ENCODE measurements at places on chromosomes 6 and 20.

- DNase-seq, result no peak
Measured at GRCh38 chr6:53151676-53152075, 3.0 kb upstream of the GCM1 start.

DNA sequence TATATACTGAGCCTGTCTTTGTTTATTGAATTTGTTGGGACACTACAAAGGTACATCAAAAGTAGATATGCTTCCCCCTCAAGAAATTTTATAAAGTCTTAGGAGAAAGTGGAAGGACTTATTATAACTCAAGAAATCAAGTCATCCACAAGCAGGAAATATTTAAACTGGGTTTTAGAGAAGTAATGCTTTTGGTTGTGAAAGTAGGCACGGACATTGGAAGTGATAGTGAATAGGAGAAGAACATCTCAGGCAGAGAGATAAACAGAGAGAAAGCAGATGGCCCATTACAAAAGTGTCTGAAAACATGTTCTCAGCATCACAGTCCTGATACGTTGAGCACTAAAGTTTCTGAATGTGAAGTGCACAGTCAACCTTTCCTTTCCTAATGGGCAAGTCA is 415.6 kb upstream of the RNF217 start:
- no peak for DNase-seq

GRCh38 chr20:17969278-17969883 is 563 bp downstream of the MGME1 start:
- DNase-seq, result peak; percentile 36

DNA sequence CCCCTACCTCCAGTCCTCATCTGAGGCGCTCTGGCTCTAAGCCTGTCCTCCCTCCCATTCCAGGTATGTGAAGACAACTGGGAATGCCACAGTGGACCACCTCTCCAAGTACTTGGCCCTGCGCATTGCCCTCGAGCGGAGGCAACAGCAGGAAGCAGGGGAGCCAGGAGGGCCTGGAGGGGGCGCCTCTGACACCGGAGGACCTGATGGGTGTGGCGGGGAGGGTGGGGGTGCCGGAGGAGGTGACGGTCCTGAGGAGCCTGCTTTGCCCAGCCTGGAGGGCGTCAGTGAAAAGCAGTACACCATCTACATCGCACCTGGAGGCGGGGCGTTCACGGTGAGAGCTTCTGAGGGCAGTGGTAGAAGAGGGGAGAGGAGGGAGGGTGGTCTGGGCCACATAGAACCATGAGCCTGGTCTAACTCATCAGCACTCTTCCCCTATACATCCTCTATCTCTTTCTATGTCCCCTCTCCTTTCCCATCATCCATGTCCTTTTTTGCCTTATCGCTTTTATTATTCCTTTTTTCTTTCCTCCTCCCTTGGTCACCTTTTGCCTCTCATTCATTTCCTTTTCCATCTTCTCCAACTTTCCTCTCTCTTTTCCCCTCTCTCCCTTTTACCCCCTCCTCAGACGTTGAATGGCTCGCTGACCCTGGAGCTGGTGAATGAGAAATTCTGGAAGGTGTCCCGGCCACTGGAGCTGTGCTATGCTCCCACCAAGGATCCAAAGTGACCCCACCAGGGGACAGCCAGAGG is 3.5 kb downstream of the RING1 start:
- no peak for DNase-seq

GRCh38 chr6:17780061-17780460 is 73.3 kb upstream of the NUP153 start:
- DNase-seq, result no peak

GRCh38 chr6:117932676-117933075 is 25.6 kb downstream of the SLC35F1 start:
- DNase-seq, result no peak

DNA sequence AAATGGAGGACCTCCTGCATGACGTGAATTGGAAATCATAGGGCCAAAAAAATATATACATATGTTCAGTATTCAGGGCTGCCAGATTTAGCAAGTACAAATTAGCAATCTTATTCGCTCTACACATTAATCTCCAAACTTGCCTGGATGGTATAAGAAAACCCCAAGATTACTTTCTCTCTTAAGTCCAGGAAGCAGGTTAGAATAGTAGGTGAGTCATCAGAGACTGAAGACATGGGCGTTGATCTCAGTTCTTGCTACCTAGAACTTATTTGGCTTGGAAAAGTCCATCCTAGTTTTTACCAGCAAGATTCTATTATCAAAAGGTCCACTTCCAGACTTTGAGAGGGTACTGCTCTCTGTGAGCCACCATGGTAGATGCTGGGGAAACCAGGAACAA is 47.4 kb downstream of the GPR63 start:
- no peak for DNase-seq

DNA sequence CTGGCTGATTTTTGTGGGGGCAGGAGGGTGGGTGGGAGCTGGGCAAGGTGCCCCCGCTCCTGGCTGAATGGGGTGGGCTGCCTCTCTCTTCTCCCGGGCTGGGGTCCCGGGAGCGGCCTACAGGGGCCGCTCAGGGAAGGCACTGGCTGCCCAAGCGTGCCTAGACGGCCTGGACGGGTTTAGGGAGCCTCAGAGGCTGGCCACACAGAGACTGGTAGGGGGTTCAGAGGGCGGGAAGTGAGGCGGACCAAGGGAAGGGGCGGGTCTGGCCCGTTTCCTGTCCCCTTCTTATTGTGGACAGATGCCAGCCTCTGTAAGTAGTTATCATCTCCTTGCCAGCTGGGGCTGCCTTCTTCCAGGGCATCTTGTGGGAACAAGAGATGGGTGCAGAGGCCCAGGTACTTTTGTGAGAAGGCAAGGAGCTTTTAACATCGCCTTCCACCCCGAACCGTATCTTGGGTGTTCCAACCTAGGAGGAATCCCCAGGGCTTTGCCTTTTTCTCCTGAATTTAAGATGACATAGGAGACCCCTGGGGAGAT is 437 bp downstream of the CD40 start:
- DNase-seq, result no peak
